Lung microvascular endothelial cell (primary cell): ENCODE measurements at places on chromosomes 2 and 18. TPM values are rescaled to one million over a fixed set of nuclear protein-coding genes. Genes with fewer than 3 reads are reported as not detected.

DNA sequence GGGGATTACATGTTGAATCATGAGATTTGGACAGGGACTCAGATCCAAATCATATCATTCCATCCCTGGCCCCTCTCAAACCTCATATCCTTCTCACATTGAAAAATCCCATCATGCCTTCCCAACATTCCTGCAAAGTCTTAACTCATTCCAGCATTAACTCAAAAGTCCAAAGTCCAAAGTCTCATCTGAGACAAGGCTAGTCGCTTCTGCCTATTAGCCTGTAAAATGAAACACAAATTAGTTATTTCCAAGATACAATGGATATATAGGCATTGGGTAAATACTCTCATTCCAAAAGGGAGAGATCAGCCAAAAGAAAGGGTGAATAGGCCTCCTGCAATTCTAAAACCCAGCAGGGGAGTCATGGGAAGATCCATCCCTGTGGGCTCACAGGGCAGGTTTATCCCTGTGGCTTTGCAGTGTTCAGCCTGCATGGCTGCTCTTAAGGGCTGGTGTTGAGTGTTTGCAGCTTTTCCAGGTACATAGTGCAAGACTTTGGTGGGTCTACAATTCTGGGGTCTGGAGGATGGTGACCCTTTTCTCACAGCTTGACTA lies 21.2 kb upstream of the SLC14A1 start:
- DNase-seq, result no peak

DNA sequence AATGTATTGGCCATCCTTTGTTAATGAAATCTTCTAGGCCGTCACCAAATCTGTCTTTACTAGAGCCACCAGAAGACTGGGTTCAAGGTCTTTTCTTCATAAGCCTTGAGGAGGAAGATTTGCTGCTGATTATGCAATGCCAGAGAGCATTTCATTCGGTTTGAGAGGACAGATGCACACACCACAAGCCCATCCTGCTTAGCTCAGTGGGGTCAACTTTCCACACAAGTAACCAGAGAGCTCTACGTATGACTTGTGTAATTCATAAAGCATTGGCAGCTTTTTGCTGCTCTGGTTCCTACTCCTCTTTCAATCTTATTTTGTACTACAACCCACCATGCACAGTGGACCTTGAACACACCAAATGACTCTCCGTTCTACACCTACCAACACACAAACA lies 106.9 kb downstream of the OSR1 start:
- no peak for DNase-seq

DNA sequence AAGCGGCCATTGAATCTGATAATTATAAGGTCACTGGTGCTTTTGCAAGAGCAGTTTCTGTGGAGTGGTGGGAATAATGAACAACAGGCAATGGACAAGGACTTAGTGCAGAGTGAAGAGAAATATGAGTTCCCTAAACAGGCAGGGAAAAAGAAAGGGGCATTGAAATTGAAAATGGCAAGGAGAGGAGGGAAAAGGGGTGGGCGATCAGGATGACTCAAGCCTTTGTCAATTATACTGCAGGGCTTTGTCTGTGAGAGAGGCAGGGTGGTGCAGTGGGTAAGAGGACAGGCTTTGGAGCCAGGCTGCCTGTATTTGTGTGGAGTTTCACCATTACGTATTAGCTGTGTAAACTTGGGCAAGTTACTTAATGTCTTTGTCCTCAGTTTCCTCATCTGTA lies 29.5 kb upstream of the PAIP2B start:
- DNase-seq, result no peak

DNA sequence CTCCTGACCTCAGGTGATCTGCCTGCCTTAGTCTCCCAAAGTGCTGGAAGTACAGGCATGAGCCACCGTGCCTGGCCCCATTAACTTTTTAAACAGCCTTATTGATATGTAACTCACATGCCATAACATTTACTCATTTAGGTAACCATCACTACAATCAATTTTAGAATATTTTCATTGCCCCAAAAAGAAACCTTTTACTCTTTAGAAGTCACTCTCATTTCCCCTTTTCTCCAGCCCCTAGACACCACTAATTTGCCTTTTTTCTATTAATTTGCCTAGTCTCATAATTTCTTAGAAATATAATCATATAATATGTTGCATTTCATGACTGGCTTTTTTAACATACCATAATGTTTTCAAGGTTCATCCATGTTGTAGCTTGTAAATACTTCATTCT lies 57.2 kb upstream of the TACR1 start:
- no peak for DNase-seq

- DNase-seq, result no peak
Measured at GRCh38 chr18:42675810-42676209, 439.7 kb downstream of the RIT2 start.

DNA sequence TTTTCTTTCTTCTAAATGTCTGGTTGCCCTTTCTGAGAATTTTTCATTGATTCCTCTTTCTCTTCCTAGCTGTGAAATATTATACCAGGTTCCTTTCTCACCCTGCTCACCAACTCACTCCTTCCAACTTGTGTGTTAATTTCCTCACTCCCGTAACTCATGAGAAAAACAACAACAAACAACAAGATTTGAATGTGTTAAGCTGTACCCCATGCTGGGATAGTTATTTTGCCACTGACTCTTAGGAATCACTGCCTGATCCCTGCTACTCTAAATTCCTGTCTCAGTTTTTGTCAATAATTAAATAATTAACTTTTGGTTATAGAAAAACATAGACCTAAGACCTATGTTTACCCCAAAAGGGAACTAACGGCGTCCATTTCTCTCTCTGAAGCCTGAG lies 242.7 kb downstream of the DPP10 start:
- DNase-seq, result no peak

DNA sequence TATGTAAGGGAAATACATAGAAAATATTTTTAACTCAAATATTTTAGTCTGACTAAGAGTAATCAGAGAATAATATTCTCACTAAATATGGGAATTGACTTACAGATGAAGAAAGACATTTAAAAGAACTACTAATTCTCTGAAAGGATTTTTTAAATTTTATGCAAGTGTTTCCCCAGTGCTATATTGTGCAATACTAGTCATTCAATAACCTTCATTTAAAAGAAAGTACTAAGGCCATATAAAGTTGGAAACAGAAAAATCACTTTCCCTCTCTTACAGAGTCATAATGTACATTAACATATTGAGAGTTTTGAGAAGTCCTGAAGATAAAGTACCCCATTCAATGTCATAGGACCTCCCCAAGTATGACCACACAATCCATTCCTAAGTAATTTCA lies 584.6 kb upstream of the ACVR2A start:
- DNase-seq, result no peak

DNA sequence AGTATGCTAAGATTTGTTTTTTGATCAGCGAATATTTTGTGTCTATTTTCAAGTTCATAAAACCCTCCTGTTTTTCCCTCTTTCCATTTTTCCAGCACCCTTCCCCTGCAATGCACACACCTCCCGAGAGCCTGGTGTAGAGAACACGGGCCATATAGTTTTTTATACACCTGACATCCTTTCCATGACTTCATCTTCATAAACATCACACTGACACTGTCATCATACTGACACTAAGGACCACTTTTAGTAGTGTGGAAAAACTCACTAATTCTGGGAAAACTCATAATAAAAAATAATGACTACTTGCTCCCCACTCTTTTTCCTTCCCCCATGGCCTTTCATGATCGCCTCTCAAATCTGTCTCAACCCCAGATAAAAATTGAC lies 70.2 kb downstream of the EPHA4 start:
- no peak for DNase-seq

DNA sequence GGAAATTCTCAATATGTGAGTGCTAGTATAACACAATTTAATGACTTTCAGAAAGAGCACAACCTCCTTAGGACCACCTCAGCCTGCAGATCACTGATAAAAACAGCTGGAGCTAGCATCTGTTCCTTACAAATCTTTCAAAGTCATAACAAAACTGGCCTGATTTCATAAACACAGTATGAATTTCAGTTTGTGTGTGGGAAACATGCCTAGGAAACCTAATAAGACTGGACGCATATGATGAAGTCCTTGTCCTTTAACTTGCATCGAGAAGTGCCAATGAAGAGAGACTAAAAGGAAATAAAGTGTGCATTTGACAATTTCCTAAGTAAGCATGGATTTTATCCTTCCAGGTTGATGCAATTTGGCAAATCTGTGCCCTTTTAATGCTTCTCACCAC lies 74.1 kb upstream of the KLHL14 start:
- no peak for DNase-seq

DNA sequence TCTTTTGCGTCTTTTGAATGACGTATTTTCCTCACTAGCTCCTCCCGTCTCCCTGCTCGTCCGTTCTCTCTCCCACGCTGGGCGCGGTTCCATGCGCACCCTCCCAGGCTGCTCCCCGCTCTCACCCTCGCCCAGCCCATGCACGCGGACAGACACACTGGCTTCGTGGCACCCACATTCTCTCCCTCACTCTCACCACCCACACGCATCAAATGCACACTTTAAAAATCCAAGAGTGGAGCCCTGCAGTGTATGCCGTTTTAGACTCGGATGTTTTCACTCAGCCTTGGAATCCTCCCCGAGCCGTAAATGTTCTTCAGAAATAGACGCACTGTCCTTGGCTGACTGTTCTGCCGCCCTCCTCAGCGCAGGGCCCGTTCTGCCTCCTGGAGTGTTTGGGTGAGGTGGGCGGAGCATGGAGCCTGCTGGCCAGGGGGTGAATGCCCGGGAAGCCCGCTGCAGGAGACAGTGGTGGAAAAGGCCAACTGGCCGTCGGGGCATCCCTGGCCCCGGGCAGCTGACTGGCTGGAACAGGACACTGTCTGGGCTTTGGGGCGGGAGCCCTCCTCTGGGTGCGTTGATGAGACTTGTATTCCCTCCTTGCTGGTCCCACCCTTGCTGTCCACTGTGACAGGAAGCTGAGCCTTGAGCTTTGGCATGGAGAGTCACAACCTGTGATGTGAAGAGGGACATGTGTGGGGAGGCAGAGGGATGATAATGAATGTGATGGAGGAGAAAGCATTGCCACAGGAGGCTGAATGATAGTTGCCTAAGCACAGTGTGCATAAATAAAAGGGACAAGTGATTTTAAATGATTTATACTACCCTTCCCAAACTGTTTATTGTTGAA lies 35.4 kb upstream of the LYPD6B start:
- DNase-seq, result no peak

DNA sequence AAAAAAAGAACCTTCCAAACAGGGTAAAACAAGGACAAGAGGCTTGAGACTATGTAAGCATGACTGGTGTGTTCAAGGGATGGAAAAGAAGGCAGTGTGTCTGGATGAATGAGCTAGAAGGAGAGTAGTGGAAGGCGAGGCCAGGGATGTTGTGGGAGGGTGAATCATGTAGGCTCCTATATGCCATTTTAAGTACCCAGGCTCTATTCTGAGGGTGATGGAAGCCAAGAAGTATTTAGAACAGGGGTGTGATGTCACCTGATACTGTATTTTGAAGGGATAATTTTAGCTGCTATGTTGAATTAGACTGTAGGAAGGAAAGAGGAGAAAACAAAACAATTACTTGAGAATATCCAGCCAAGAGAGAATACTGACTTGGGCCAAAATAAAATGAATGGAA lies 524.7 kb upstream of the CRIM1 start:
- DNase-seq, result no peak

- no peak for DNase-seq
Measured at GRCh38 chr2:152548111-152548875, 169.0 kb downstream of the PRPF40A start.

The SLC4A3 gene
- under 0.01 and 0.22 TPM in 2 replicates for total RNA-seq

The TRIM43 gene
- not detected in 2 replicates for total RNA-seq

The CFAP53 gene
- 0.20 and 0.22 TPM in 2 replicates for total RNA-seq

The POTEJ gene
- 0.22 and 0.60 TPM in 2 replicates for total RNA-seq

The RGPD4 gene
- not detected in 2 replicates for total RNA-seq

The ANKAR gene
- 4.1 and 9.1 TPM in 2 replicates for total RNA-seq

The SERPINB5 gene
- 0.22 TPM in 1 of 2 replicates, not detected in the other for total RNA-seq

The LRRTM4 gene
- not detected in 2 replicates for total RNA-seq

The HOXD8 gene
- 15.5 and 27.4 TPM in 2 replicates for total RNA-seq

The CXCR2 gene
- not detected in 2 replicates for total RNA-seq

The LCT gene
- not detected in 2 replicates for total RNA-seq
